Breast epithelium (tissue), 4 donors: ENCODE measurements at places on chromosomes 7 and 10. TPM values are rescaled to one million over a fixed set of nuclear protein-coding genes. Genes with fewer than 3 reads are reported as not detected.

GRCh38 chr10:74150204-74150989, at the start of gene AP3M1:
TSS of gene AP3M1 (minus strand) at chr10:74150828. CDS start at chr10:74138379, 12,449 bp downstream.
- peak; percentile 77 for DNase-seq

DNA sequence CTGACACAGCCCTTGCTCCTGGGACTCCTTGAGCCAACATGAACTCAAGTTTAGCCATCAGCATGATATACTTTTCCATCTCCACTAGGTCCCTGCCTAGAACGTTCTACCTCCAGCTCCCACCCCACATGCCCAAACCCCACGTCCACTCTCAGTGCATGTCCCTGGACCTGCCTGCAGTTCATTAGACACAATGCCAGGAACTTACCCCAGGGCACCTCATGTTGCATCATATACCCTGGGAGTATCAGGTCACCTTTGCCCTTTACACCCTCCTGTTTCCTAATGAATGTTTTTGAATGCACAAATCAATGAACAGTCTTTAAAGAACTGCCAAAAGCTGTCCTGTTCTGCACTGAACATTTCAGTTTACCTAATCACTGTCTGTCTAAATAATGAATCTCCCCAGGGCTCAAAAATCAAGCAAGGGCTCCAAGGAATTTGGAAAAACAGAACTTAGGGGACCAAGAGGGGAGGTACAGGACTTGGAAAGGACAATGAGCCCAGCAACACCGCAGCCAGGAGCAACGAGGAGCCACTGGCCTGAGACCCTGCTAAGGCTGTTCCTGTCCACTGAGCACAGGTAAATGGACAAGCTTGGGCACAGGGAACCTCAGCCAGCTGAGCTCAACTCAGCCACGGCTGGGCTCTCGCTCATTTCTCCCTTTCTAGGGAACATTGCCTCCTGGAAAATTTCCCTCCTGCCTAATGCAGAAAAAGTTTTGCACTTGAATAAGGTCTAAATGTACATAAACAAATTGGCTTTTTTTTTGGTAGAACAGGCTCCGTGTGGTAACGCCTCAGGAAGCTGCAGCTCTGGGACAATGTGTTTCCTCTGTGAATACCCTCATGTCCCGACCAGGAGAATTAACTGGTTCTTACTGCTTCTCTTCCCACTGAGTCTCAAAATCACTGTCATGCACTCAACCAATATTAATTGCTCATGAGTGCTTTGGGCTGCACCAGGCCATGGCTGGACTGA, 7.4 kb downstream of the MAT1A start:
- no peak for DNase-seq

GRCh38 chr10:114518401-114519305, 114.4 kb upstream of the AFAP1L2 start:
- DNase-seq, result no peak

The KIF11 gene
- 1.6 TPM for total RNA-seq

- no peak for DNase-seq
Measured at GRCh38 chr10:6678211-6678803, 98.2 kb upstream of the PRKCQ start.

The GRID2IP gene
- total RNA-seq, result 0.33 TPM

The FRMPD2 gene
- total RNA-seq, result 4.6 TPM

DNA sequence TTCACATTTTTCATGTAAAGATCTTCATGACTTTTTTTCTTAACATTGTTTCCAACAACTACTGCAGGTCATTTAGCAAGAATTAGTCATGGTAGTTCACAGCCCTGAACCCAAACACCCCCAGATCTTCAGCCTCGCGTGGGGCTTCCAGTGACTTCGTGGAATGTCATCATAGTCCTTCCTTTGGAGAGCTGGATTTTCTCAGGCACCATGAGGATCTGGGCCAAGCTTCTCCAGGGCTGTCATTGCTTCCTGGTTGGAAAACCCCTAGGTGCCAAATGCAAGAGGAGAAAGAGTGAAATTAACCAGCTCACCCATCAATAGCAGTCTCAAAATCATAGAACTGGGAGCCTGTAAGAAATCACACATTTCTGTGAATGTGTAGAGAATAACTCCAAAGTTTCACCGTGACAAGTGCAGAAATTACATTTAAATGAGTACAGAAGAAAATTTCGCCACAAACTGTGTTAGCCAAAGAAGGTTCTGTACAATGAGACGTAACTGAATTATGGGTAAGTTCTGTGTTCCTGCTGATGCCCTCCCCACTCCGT, 175.4 kb downstream of the CELF2 start:
- no peak for DNase-seq

The CRPPA gene
- total RNA-seq, result 6.0 TPM

- DNase-seq, result no peak
Measured at GRCh38 chr7:131068604-131069021, 259.1 kb upstream of the MKLN1 start.
